ENCODE measurements at places on chromosomes 7 and 10.

DNA sequence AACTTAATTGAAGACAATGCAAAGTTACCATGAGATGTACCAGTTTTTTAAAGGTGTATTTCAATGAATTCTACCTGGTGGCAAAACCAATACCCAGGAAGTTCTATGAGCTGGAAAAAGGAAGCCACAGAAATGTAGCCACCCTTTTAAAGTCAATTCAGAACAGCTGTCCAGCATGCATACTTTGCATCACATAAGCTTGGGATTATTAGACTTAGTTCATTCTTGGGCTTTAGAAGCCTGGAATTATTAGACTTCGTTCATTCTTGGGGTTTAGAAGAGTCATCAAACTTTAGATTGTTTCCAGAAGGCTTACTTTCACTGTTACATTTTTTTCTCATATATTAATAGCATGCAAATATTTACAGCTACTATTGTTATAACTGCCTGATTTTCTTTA, 20.9 kb downstream of the SLC25A13 start:
- DNase-seq: no peak

- DNase-seq: no peak
Measured at GRCh38 chr7:142669074-142669654, 80.1 kb upstream of the PRSS1 start.

DNA sequence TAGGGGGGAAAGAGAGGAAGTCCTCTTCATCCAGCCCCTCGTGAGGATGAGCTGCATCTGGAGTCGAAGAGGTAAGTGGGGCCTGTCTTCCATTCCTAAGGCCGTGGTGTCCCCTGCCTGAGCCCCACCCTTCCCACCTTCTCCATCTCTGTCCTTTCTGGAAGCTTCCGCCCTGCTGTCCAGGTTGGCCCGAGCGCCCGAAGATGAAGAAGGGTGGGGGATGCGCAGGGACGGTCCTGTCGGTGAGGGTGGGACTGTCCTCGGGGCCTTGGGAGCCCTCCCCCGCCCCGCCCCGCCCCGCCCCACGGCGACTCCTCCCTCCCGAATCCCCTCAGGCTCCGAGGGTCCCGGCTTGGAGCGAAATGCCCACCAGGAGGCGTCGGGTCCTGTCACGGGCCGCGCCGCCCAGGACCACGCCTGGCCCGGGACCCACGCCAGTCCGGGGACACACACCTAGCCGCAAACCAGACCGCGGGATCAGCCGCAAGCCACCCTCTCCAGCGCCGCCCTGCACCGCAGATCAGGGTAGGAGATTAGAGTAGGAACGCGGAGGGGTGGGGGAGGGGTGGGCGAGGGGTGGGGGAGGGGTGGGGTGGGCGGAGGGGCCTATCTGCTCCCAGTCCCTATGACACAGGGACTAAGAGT, 15.3 kb downstream of the GPRIN2 start:
- DNase-seq: no peak

GRCh38 chr10:60735244-60735643, 43.0 kb upstream of the CDK1 start:
- DNase-seq: no peak

DNA sequence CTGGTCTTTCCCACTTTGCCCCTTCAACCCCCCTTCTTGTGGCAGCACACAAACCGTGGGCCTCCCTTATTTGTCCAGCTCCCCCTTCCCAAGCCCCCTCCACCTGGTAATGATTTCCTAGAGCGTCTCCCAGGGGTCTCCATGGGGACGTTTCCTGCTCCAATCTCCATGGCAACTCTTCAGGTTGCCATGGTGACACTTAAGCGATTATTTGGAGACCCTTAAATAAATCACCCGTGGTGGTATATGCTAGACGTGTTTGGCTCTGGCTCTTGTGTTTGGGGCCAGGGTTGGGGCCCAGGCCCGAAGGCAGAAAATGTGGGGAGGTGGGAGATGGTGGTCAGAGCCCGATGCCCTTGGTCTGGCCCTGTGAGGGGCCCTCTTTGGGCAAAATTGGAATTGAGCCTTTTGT, 41.1 kb upstream of the DLG5 start:
- no peak for DNase-seq

- DNase-seq: no peak
Measured at GRCh38 chr7:36549029-36549428, 159.4 kb downstream of the ANLN start.

GRCh38 chr10:43237631-43238446, 29.0 kb downstream of the RASGEF1A start:
- DNase-seq: no peak

DNA sequence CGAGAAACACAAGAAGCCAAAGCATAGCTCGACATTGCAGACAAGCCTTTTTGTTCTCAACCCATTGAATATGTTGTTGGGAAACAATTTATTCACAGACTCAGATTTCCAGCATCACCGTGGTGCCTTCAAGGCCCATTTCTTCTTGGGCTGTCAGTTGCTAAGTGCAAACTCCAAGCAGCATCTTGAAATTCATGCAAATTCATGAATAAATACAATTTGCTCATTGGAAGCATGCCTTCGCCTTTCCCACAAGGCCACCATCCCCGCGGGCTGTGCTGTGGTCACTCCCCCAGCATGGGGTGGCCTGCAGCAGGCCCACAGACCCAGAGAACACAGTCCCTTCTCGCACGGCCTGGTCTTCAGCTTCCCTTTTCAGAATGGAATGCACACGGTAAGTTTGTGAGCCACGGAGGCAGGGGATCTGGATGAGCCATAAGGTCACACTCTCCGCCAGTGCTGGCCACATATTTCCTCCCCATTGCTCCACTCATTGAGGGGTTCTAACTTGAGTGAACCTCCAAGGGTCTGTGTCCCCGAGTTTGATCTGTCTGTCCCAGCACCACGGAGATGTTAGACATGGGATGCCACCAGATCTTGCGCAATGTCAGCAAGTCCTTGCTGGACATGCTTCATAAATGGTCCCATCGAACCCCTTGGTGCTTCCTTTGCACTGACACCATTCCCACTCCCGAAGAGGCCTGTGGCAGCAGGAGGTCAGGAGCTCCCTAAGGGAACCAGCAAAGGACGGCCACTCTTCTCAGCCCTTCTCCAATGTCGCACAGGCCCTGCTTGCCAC, 109.5 kb downstream of the GFRA1 start:
- DNase-seq: no peak

DNA sequence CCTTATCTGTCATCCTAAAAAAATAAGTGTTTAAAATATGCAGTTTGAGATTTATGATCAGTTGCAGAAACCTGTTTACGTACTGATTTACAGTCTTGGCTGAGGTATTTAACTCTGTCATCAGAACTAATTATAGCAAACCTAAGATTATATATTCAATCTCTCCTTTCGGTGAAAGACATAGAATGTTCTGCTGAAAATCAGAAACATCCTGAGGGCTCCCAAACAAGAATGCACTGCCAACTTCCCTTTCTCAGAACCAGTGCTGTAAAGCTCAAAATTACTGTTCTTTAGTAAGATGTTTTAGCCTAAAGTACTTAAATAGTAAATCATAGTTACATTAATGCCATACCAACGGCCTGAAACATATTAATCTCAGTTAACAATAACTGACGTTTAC, 34.3 kb downstream of the FAM204A start:
- DNase-seq: no peak

GRCh38 chr7:12771378-12771877, 84.0 kb downstream of the ARL4A start:
- no peak for DNase-seq

DNA sequence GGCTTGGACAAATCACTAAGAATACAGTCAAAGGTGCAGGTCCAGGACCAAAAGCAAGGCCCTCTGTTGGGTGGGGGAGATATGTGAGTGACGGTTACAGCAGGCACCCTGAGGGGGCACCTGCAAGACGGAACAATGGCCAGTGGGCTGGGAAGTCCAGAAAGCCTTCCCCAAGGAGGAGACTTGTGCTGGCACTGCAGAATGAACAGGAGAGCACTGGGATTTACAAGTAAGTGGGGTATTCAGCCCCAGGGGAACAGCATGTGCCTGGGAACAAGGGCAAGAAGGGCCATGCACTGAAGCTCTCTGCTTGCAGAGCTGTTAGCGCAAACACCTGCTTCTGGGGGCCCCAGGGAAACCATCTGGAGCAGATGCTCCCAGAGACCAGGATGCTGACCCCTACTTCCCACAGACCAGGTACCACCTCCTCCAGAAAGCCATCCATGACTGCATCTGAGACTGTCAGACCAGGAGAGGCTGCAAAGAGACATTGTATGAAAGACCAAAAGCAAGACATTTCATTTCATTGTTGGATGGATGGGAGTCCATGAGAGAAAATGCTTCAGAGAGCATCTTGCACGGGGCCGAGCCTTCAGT, 24.6 kb upstream of the ZMIZ1 start:
- no peak for DNase-seq

GRCh38 chr7:12809476-12809875, 122.0 kb downstream of the ARL4A start:
- DNase-seq: no peak

- DNase-seq: no peak
Measured at GRCh38 chr7:139118234-139118804, 8.8 kb upstream of the ZC3HAV1 start.

DNA sequence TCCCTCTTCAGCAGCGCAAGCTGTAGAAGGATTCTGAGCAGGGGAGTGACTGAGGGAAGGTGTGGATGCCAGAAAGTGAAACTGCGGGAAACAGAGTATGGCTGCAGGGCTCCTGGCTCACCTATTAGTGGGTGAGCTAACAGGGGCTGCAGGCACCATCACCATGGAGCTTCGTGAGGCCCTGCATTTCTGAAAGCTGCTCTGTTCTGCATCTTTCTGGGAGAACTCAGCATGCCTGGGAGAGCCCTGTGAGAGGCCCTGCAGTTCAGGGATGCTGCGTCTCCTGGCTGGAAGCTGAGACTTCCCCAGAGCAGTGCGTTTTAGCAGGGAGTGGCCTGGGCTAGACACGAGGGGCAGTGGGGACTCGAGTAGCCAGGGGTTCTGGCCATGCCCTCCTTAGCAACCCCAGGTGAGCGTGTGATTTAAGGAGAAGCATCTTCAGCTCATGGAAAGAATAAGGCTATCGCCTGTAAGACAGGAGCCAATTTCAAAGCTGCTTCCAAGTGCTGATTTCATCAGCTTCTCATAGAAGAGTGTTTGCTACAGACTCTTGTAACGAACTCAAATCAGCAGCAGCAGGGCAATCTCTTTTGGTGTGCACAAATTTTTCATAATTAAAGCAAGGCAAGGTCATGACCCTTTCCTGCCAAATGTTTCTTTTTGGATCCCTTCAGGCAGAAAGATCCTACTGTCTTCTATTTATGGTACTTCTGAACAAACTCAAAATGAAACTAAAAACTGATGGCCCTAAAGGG, 293.6 kb upstream of the ZNF32 start:
- DNase-seq: no peak

GRCh38 chr7:602341-603141, 82.9 kb upstream of the PDGFA start:
- no peak for DNase-seq

GRCh38 chr10:79360499-79361342, 13.5 kb downstream of the PPIF start:
- no peak for DNase-seq

DNA sequence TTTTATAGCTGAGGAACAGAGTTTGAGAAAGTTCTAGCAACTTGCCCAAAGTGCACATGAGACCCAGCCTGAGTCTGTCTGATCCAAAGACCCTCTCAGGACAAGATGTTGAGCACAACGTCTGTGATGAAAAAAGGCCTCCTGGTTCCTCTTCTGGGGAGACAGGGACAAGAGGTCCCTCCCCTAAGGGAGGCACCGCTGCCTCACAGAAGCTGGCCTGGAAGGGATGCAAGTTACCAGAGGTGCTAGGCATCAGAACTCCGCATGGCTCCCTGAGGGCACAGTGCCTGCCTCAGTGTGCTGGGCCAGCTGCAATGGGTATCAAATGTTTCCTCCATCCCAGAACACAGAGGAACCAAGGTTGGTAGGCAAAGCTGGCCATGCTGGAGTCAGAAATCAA, 302.4 kb downstream of the GRID1 start:
- no peak for DNase-seq

GRCh38 chr10:122295451-122295809, 24.3 kb downstream of the BTBD16 start:
- DNase-seq: no peak

GRCh38 chr10:66747451-66747850, 178.4 kb upstream of the LRRTM3 start:
- DNase-seq: no peak

DNA sequence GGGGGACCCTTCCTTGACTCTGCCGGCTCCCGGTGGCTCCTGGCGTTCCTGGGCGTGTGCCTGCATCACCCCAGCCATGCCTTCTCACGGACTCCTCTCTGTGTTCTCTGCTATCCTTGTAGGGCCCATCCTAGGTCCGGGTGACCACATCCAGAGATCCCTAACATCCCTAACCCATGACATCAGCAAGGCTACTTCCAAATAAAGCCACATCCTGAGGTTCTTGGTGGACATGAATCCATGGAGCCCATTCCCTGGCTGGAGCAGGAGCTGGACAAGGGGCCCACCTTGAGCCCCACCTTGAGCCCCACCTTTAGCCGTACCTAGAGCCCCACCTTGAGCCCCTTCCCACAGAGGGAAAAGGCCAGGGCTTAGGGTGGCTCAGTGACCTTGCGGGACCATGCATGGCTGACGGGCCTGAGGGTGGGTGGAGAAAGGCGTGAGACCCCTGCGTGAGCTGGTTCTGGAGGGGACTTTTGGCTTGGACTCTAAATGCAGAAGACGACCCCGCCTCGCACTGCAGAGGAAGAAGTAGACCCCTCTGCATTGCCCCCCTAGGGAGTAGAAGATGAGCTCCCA, 58.5 kb upstream of the INPP5A start:
- DNase-seq: no peak

DNA sequence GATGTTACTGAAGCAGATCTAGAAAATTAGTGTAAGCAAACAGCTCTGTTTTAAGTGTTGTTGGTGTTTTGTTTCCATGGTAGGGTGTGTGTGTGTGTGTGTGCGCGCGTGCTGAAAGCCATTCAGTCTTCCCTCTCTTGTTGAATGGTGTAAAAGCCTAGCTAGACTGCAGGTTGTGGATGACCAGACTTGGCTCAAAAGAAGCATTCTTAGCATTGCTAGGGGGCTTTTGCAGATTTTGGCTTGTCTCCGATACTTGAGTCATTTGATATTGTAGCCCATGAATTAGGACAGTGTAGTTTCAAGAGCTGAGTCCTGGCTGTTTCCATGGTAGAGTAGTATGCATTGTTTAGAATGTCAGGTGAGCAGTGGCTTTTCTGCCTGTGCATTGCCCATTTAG, 99.1 kb downstream of the SND1 start:
- no peak for DNase-seq

- no peak for DNase-seq
Measured at GRCh38 chr10:99430116-99430450, 341 bp downstream of the GOT1 start.
